ENCODE measurements at places on chromosomes 7 and 10.

DNA sequence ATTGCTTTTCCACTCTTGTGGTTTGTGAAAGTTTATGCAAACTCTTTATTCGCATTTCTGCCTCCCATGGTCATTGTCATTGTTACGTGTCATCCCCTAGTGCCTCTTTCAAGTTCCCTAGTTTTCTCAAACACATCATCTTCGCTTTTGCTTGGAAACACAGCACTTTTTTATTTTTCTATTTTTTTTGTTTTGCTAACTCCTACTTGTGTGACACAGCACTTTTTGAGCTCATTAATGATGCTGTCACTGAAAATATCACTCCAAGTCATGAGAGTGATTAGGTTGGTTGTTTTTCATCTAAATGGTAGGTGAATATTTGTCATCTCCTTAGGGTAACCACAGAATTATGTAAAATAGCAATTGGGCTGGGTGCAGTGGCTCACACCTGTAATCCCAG lies 8.5 kb upstream of the STX1A start:
- DNase-seq = no peak

- no peak for DNase-seq
Observed at GRCh38 chr7:12572941-12573575, 2.5 kb downstream of the SCIN start.

- DNase-seq = peak; percentile 80
Observed at GRCh38 chr7:47179812-47180515, 401.9 kb downstream of the TNS3 start.

GRCh38 chr7:95097291-95097690 lies 189.9 kb downstream of the PPP1R9A start:
- DNase-seq = no peak

GRCh38 chr7:36287371-36288241 lies 102.1 kb upstream of the ANLN start:
- peak; percentile 50 for DNase-seq

- DNase-seq = no peak
Observed at GRCh38 chr10:35789996-35790395, 147.9 kb upstream of the FZD8 start.

GRCh38 chr10:91589015-91589657 lies 43.7 kb downstream of the PPP1R3C start:
- DNase-seq = no peak

DNA sequence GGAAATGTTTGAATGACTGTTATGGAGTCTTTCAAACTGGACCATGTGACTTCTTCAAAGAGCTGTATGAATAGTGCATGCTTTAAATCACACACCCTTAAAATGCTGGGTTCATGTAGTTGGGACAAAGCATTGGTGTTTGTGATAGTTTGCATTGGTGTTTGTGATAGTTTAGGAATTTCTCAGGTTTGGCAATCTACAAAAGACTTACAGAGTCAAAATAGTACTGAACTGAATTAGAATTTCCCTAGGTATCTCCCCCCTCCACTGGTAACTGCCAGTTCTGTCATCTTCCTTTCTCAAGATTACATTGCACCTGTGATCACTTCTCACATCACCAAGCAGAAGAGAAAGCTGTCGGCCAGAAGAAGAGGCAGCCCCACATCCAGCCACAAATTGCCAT lies 261.1 kb downstream of the GATA3 start:
- DNase-seq = no peak

DNA sequence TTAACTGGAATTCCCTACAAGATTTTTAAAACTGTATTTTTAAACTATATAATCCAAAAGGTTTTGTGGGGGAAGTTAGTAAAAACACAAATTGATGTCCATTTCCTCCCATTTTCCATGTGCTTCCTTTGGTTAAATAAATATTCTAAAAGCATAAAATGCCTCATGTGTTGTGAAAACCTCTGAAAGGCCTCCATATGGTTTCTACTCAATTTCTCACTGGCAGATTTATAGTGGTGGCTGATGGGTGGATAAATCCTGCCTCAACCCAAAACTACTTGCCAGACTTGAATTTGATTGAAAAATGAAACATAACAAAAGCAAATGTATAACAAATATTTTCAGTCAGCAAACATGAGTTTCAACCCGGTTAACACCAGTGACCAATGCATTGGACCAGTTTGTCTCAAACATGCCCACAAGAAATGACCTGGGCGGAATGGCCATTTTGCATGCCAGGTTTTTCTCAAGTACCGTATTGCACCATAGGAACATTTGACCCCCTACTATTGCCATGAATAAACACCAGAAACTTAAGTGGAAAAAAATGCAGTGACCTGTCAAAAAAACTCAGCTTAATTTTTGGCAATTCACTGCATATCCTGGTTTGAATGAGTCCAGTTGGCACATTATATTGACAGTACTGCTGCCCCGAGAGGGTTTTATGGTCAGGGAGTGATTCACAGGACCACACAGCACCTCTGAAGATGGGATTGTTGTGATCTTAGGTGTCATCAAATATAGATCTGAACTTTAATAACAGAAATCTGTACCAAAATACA lies 454.6 kb upstream of the ANKRD30A start:
- DNase-seq = no peak

DNA sequence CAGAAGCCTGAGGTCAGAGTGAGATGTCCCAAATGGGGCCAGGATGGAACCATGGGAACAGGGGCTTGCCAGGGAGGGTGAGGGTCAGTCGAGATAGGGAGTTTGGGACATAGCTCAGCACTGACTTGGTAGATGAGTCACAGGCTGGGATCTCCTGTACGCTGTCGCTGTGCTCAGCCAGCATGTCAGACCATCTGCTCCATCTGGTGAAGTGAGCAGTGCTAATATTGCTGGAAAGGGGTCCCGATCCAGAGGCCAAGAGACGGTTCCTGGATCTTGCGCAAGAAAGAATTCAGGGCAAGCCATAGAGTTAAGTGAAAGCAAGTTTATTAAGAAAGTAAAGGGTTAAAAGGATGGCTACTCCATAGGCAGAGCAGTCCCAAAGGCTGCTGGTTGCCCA lies 505.6 kb downstream of the GALNT17 start:
- DNase-seq = no peak

- no peak for DNase-seq
Observed at GRCh38 chr7:156220701-156221100, 408.4 kb upstream of the SHH start.

DNA sequence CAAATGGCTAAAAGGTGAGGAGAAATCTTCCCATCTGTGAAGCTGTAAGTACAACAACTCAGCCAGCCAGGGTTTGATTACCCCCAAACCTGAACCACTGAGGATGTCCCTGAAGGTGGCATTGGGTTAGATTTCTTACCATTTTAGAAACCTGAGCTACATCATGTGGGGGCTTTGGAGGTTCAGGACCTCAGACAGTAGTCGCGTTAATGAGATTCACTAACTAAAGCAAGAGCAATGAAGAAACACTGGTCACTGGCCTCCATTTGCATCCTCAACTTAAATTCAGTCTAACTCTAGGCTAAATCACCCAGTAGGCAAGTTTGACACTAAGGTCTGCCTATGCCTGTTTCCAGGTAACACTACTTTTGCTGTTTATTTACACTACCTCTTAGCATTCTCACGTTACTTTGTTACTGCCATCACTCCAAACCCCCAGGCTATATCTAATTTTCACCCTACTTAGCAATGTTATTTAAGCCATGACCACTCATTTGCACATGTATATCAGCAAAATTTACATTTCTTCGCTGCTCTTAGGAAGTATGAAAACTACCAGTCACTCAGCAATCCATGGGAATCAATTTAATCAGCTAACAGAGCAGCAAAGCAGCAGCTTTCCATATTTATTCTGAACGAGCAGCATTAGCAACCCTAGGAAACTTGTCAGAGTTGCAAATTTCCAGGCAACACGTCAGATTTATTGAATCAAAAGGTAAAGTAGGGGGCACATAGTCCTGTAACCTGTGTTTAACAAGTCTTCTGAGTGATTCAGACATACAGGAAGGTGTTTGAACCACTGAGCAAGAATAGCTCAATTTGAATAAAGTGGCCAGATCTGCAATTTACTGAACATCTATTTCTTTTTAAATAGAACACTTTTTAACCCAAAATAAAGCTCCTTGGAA lies 788.4 kb upstream of the SORCS1 start:
- no peak for DNase-seq

DNA sequence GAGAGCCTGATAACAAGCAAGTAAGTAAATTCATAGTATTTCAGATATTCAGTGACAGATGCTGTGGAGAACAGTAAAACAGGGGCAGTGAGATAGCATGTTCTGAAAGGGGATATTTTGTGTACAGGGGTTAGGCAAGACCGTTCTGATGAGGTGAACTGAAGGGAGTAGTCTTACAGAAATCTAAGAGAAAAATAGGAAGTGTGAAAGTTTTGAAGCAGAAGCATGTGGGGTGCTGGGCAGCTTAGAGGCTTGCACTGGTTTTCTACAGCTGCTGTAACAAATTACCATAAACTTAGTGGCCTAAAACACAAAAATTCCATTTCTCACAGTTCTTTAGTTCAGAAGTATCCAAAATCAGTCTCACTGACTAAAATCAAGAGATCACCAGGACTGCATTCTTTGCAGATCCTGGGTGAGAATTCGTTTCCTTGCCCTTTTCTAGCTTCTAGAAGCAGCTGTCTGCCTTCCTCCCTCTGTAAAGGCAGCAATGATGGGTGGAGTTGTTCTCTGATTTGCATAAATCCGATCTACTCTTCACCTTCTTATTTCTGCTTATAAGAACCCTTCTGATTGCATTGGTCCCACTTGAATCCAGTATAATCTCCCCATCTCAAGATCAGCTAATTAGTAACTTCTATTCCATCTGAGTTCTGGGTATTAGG lies 7.5 kb upstream of the KLF14 start:
- DNase-seq = peak; percentile 63

DNA sequence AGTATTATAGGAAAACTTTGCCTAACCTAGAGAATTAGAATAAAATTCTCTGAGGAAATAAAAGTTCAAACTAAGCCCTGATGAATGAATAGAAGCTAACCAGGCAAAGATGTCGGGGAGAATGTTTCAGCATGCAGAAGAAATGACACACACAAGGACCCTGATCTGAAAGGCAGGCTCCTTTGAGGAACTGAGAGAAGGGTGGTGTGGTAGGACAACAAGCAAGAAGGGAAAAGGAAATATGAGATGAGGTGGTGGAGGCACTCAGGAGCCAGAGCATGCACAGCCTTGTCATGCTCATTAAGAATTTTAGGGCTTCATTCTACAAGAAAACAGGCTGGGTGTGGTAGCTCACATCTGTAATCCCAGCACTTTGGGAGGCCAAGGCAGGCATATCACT lies 90.6 kb downstream of the ARHGAP12 start:
- no peak for DNase-seq

GRCh38 chr7:112462236-112462635 lies 12.0 kb downstream of the IFRD1 start:
- peak; percentile 82 for DNase-seq

DNA sequence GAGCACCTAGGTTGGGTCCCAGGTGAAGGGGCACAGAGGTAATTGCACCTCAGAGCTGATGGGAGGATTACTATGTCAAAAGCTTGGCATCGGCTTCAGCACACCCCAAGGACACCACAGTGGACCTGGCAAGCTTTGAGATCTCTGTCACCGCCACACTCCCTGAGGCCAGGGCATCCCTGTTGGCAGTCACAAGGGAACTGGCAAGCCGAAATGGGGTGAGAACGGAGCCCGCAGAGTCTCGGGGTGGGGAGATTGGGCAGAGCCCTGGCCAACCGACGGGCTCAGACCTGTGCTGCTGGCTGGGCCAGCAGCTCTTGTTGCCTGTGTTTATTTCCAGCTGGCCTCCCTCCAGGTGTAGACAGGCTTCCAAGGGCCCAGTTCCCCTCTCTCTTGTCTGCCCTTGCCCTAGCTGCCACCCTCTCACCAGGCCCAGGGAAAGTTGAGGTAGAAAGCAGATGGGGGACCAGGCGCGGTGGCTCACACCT lies 2.5 kb downstream of the HSPB1 start:
- DNase-seq = no peak

DNA sequence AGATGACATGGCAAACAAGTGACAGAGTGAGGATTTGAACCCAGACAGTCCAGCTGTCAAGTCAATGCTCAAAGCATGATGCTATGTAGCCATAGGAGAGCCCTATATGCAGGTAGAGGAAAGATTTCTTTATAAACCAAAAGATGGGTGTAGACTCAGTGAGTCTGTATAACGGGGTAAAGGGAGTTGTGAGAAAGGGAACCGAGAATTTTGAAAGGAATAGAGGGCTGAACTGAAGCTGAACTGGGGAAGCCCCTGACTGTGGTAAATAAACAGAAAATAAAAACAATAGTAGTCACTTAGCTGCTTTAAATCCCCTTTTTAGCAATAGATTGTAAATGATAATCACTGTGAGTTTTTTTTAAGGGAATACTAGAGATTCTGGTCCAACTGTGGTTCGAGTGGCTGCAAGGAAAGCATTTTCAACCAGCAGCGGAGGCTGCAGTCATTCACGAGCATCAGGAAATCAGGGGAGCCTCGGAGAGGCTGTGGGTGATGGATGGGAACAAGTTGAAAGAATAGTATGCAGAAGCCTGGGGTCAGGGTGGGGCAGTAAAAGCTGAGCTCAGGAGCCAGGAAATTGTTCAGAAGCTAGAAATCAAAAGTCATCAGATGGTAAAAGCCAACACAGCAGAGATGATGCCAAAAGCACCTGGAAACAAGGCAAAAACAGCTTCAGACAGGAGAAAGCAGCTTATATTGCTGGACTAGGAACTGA lies 393.5 kb downstream of the GFRA1 start:
- no peak for DNase-seq

DNA sequence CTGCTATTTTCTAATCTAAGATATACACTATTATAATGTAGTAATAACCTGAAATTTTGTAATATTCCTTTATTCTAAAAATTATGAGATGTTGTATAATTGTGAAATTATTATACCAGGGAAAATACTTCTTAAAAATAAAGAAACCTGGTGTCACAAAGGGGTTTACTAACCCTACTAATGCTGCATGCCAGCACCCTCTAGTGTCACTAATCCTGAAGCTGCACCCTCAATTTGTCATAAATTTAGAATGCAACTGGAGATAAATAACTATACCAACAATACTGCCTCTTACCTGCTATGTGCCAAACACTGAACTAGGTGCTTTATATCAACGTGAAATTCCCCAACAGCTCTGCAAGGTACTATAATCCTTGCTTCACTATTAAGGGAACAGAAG lies 30.8 kb downstream of the TM9SF3 start:
- DNase-seq = peak; percentile 9

DNA sequence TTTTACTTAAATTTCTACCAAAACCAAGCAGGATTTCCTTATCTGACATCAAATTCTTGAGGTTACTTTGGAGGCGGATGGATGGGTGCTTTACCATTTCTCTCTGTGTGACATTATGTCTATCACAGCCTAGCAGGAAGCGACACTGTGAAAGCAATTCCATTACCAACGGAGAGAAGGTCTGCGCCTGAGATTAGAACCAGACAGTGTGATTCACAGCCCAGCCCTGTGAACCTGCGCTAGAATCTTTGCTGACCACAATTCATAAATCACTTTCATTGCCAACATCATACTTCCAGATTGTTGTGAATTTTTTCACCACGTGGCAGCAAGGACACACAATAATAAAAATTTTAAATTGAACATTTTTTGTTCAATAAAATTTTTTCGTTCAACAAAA lies 126.5 kb downstream of the CUBN start:
- no peak for DNase-seq

- DNase-seq = peak; percentile 66
Observed at GRCh38 chr7:67484244-67484751, 487.7 kb downstream of the TYW1 start.

Data from inflammatory macrophage treated with lipopolysaccharide for 1 hour (primary cell).